Cardiac fibroblast (primary cell): ENCODE measurements at places on chromosomes 11 and 22.

DNA sequence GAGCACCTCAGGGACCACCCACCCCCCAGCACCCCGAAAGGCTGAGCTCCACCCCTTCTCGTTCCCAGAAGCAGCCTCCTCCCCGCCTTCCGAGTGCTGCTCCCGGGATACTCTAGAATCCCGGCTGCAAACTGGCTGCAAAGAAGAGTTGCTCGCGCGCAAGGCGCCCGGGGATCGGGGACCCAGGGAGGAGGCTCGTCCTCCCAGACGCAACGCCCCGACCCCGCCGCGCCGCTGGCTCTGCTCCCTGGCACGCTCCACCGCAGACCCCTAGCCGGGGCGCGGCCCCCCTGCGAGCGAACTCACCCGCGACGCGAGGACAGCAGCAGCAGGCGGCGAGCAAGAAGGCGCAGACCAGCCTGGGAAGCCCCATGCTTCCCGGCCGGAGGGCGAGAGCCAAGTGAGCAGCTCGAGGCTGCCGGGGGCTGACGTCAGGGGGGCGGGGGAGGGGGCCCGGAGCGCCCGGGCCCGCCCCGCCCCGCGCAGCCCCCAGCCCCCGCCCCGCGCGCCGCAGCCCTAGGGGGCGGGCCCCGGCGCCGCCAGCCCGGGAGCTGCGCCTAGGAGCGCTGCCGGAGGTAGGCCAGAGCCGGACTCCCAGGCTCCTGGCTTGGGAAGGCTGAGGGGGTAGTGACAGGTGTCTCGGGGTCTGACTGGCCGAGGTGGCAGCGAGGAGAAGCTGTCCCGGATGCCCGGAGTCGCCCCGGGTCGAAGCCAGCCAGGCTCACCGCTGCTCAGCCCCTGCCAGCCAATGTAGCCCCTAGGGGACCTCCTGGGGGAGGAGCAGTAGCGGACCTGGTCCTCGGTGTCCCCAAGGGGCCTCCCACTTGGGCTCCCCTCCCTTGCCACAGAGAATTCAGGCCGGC is at the start of gene MCAM:
MCAM (minus strand) TSS at position 402 of the 863 bp plus-strand sequence; CDS start at position 373, 29 bp downstream.
- no peak for DNase-seq

DNA sequence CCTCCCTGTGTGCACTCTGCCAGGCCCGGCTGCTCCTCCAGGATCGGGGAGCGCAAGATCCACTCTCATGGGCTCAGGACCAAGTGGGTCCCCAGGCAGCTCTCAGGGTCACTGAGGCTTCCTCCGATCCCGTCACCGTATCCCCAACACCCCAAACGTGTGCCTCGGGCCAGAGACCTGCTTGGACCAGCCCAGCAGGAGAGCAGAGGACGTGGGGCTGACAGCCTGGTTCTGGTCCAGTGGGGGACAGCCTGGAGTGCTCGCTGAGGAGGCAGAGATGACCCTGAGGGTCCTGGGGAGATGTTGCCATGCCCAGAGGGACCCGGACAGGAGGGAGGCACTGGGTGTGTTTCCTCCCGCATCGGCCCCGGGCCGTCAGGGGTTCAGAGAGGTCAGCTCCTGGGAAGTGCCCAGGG is 1402.6 kb downstream of the BRD1 start:
- no peak for DNase-seq

DNA sequence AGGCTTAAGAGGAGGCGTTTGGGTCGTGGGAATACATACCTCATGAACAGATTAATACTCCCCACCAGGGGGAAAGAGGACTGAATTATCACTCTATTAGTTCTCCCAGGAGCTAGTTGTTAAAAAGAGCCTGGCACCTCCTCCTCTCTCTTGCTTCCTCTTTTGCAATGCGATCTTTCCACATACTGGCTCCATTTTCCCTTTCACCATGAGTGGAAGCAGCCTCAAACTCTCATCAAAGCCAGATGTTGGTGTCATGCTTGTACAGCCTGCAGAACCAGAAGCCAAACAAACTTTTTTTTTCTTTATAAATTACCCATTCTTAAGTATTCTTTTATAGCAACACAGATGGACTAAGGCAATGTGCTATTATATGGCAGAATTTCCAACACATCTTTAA is 258.5 kb downstream of the FAM76B start:
- no peak for DNase-seq

GRCh38 chr22:24043958-24044357 is 32.9 kb downstream of the CABIN1 start:
- no peak for DNase-seq

GRCh38 chr11:120064341-120064740 is 73.6 kb downstream of the TRIM29 start:
- no peak for DNase-seq

DNA sequence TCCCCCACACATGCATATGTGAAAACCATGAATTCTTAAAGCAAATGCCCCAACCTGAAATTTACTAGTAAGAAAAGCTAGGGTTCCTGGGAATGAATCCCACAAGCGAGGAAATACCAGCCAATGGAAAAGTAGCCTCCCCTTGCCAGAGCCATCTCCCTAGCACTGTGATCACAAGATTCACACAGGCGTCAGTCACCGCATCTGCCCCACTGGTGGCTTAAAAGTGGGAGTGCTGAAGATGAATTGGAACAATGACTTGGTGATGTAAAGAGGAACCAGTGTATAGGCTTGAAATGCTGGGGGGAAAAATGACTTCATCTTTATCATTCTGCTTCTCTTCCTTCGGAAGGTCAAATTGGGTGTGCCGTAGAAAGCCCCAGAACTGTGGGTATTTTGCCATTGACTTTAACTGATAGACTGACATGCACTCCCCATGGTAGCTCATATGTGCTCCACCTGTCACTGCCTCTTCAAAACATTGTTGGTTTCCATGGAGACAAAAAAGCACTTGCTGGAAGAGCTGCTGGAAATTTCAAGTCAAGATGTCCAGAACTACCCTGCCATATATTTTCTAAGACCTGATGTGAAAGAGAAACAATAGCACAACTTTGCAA is 19.2 kb upstream of the ASPHD2 start:
- DNase-seq: no peak

- peak; percentile 70 for DNase-seq
Measured at GRCh38 chr22:50498322-50498890, 9.1 kb downstream of the LMF2 start.

DNA sequence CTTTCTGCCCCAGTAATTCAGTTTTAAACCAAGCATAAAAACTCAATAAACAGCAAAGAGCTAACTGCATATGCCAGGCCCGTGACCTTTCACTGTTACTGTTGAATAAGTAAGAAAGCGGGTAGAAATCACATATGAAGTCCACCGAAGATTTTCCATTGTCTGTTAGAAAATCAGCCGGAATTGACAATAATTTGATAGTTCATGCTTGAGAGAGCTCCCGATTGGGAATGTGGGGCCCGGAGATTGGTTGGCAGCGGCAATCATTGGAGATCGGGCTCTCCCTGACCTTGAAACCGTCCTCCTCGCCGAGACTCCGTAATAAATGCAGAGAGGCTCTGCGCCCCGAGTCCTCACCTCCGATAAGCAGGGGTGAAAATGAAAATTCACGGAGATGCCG is 709.6 kb downstream of the BRD1 start:
- DNase-seq: no peak

DNA sequence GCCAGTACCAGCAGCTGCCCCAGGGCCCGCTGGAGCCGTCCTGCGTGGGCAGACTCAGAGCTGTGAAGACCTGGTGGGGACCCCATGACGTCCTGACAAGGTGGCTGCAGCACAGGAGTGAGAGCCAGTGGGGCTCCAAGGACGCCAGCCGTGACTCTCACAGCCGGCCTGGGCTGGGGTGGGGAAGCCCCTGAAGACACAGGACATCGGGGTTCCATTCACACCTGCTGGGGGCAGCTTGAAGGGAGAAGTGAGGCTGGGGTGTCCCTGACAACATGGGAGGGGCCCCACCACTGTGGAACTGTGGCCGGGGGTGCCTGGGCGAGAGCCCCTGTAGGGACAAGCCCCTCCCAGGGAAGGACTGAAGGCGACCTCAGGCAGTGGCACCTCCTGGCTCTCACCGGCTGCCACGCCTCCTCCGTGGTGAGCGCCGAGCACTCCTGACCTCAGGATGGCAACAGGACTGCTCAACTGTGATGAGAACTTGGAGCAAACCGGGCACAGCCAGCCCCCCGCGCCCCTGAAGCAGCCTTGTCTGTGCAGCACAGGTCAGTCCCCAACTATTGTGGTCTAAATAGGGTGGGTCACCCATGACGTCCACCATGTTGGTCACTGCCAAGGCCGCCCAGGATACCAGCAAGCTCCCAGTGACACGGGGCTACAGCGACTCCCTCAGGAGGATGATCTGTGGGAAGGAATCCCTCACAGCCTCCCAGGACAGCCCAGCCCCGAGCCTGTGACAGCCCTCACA is 22.7 kb upstream of the IL17REL start:
- DNase-seq: no peak

DNA sequence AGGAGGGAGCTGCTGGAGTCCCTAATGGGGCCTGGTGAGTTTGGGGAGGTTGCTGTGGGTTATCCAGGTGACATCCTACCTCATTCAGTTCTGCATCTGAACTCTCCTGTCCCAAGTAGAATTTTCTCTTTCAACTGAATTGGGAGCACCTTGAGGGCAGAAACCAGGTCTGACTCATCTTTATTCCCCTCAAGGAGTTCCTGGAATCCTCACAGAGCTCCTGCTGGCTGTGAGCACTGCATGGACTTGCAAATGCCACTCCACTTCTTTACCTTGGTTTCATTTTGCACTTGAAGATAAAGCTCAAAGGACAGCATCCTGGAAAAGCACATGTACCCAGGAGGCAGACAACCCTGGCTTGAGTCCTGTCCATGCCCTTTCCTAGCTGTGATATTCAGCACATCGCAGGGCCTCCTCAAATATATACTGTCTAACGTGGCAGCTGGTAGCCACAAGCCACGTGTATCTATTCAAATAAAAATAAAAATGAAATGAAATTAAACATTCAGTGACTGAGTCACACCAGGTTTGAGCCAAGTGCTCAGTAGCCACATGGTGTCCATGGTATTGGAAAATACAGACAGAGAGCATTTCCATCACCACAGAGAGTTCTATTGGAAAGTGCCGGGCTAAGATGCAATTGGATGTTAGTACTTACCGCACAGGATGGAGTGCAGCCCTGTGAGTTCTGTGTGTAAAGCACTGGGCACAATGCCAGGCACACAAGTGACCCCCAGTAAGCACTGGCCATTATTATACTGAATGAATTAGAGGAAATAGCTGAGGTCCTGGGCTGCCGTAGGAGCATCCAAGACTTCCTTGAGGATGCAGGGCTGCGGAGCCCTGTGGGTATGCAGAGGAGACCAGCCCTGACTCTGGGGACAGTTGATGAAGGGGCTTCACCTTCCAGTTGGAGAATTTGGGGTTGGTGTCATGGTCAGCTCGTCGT is 149.0 kb downstream of the PKNOX2 start:
- peak; percentile 13 for DNase-seq

DNA sequence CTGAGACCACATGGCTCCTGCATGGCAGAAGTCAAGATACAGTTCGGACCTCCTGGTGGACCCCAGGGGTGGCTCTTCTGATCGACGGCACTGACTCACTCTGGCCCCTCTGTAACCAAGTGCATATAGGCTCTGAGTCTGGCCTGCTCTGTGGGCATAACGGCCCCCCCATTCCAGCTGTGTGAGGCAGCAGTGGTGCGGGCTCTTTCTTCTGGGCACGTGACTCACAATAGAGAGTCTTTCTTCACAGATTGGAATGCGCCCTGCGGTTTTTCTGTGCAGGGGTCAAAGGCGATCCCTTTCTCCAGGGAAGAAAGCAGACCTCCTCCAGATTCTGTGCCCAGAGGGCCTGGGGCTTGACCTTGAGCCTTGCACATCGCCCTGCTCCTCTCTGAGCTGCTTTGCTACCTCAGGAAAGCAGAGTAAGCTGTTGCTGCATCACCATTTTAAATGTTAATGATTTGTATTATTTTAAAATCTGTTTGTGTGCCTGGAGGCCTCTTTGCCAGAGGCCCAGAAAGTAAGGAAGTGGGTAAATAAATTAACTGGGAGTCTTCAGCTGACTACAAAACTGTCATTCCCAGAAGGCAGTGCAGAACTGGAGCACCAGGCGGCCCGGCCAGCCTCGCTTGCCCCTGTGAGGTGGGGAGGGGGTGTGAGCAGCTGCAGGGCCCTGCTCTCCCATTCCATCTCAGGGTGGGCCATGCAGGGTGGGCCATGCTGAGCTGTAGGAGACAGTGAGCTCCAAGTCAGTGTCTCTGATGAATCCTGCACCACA is 199.0 kb downstream of the GRIK4 start:
- DNase-seq: peak; percentile 86

GRCh38 chr11:63380130-63380529 is 10.5 kb downstream of the SLC22A9 start:
- no peak for DNase-seq

DNA sequence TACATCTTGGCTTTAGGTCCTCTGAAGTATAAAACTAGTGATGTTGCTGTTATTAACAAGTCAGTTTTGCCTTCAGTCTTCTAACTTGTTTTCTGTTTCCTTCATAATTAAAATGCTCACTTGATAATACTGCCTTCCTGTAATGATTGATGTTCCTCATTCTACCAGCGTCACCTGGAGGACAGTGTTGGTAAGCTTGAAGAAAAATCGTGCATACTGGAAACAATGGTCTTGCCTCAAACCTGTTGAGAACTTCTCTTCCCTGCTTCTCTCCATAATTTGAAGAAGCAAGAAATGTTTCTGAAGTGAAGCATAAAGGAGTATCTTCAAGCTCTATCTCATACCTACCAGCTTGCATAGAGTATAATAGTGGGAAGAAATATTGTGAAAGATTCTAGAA is 3.0 kb downstream of the YWHAH start:
- DNase-seq: peak; percentile 51

GRCh38 chr22:23105919-23106318 is 35.6 kb downstream of the GNAZ start:
- DNase-seq: no peak

GRCh38 chr11:285021-285893 is 3.7 kb upstream of the PGGHG start:
- DNase-seq: no peak

GRCh38 chr11:32136657-32137056 is 45.8 kb downstream of the RCN1 start:
- peak; percentile 40 for DNase-seq

DNA sequence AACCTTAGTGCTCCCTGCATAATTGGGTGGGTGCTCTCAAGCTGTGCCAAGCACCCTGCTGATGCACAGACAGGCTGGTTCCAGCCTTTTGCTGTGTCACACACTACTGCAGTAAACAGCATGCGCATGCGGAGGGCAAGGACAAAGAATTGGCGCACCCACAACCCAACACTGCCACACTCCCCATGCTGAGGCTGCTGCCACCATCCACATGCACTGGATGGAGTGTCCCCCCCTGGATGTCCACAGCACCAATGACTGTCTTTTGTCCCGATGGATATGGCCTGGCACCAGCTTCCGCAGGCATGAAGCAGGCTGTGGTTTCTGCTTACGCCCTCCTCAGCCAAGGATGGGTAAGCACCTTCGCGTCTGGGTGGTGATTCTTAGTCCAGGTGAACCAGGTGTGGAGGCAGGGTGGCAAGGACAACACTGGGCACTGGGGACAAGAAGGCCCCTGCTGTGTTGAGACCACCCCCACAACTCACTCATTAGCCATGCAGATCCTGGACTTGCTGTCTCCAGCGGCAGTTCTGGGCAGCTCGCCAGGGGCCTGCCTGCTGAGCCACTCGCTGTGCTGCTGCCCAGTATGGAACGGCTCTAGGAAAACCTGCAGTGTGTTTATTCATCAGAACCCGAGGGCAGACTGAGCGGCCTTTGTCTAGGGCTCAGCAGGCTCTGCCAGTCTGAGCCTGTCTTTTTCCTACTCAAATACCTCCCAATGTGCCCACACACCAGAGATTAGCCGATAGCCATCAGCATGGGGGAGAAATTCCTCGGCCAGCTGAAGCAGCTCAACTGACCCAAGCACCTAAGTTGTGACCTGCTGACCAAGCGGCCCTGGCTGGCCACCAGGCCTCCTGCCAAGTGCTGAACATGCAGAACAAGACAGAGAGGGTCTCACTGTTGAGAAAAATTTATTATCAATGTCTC is 8.2 kb upstream of the NAP1L4 start:
- DNase-seq: peak; percentile 79
